ENCODE measurements at places on chromosomes 11 and 22. TPM values are rescaled to one million over a fixed set of nuclear protein-coding genes. Genes with fewer than 3 reads are reported as not detected.

DNA sequence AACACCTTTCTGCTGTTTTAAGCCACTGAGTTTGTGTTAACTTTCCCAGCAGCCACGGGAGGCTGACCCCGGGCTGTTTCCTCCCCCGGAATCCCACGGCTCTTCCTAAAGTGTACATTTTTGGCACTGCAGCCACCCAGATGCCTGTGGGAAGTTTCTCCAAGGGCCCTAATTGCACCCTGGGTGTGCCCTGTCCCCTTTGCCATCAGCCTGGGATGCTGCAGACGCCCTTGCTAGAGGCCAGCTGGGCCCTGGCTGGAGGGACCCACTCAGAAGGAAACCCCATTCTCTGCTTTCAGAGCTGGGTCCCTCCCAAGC lies 883.3 kb downstream of the BRD1 start:
- DNase-seq: no peak

DNA sequence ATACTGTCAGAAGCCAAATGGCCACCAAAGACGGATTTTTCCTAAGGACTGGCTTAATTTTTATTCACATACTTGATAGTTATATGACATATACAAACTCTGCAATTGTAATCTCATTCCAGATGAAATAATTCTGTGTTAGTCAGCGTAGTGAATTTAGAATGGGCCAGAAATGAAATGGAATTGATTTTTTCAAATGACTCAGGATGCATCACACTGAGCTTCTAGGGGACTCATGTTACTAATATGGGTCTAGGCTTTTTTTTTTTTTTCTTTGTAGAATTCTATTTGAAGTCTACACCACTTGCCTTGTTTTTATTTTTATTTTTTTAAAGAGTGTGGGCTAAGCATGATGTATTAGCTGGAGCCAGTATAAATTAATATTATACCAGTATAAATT lies 62.7 kb downstream of the SPECC1L start:
- no peak for DNase-seq

DNA sequence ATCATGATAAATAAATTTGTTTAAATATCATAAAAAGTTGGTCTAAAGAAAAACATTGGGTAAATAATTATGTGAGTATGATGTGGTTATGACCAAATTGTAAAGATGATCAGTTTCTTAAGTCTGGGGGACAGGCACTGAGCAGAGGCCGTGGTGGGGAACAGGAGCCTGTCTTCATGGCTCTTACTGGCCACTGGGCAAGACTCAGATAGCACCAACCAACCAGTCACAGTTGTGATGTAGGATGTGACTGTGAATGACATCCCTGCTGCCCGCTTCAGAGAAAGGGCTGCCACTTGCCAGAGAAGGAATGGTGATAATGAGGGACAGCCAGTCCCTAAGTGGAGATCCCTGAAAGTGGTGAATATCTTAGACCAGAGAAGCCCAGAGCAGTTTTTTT lies 7.0 kb downstream of the PTPRJ start:
- no peak for DNase-seq

- DNase-seq: no peak
Observed at GRCh38 chr11:73315293-73316020, 7.4 kb downstream of the ARHGEF17 start.

The MMP13 gene
- not detected for total RNA-seq

The TSKU gene
- total RNA-seq: 51.1 TPM
